ENCODE measurements at places on chromosomes 5 and 9.

GRCh38 chr5:135384898-135385297 lies 14.1 kb downstream of the MACROH2A1 start:
- no peak for DNase-seq

DNA sequence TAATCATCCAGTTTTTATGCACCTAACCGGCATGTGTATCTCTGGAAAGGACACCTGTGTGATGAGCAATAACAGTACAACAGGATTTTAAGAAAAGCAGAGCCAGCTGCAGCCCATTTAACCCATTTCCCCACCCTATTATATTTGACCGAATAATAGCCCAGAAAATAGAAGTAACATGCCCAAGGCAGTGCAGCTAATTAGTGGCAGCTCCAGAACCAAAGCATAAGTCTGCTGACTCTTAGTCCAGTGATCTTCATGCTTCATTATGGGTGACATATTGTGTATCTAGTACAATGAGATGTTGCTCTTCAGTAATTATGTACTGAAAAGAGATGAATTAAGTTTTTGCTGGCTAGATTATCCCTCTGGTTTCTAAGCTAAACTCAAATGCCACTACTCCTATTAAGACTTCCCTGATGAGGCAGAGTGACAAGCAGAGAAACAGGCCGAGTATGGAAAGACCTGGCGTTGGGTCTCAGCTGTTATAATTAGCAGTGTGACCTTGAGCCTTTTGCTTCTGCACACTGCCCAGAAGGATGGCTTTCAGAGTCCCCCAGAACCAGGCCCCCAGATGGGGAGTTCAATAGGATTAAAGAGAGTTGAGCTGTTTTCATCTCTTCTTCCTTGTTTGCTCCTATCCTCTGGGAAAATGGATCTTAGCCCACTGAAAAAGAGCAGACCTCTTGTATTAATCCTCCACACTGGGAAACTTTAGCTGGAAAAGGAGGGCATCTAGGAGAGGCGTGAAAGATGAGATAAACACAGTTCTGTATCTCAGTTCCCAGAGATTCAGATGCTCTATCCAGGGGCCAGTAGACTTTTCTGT lies 10.8 kb upstream of the C1QTNF3 start:
- DNase-seq, result no peak

GRCh38 chr5:111999286-111999685 lies 242.3 kb upstream of the NREP start:
- DNase-seq, result no peak

- DNase-seq, result peak; percentile 43
Observed at GRCh38 chr9:89605465-89606048, 745 bp downstream of the GADD45G start.

GRCh38 chr5:112919972-112920371 lies 2.1 kb downstream of the REEP5 start:
- DNase-seq, result no peak

DNA sequence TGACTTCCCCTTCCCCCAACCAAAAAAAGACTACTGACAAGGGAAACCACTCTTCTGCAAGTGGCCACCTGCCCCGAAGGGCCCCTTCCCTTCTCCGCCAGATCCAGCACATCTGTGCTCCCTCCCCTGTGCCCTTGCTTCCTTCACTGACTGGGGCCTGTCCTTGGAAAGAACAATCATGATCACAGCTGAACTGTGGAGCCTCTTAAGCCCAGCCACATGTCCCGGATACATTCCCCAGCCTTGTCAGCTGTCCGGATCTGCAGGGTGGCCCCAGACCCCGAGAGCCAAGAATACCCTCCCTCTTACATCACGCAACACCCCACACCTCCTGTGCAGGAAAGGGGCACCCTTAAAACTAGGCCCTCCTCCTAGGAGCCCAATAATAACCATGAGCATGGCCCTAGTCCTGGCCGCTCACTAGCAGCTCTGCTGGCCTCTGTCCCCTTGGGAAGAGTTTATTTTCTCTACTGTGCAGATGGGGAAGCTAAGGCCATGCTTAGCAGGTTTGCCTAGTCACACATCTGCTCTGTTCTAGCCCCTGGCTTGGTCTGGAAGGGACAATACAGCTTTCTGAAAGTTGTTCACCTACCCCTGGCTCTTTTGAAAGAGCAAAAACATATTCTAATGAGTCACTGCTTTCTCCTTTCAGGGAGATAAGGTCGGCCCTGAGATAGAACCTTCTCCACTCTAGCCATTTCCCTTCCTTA lies 3.8 kb downstream of the SPRY4 start:
- DNase-seq, result no peak

GRCh38 chr9:15606643-15607472 lies 54.0 kb downstream of the CCDC171 start:
- DNase-seq, result no peak

DNA sequence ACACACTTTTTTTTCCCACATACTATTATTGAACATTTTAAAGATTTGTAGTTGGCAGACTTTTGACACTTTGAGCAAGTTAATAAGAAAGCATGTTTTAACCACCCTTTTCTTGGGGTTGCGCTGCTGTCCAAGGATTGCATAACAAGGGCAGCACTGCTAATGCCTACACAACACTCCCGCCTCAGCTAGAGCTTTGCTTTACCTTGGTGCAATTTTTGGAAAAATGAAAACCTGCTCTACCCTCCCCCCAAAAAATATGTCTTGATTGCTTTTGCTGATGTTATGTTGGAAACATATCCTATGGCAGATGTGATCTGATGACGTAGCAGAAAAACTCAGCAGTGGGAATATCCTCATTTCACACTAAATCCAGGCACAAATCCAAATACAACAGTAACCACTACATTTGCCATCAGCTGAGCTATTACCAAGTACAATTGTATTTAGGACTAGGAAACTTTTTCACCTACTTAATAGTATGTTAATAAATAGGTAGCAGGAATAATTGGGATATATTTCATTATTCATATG lies 51.5 kb downstream of the UBE2R2 start:
- no peak for DNase-seq

GRCh38 chr9:121545875-121546423 lies 46.3 kb upstream of the GGTA1 start:
- peak; percentile 60 for DNase-seq

DNA sequence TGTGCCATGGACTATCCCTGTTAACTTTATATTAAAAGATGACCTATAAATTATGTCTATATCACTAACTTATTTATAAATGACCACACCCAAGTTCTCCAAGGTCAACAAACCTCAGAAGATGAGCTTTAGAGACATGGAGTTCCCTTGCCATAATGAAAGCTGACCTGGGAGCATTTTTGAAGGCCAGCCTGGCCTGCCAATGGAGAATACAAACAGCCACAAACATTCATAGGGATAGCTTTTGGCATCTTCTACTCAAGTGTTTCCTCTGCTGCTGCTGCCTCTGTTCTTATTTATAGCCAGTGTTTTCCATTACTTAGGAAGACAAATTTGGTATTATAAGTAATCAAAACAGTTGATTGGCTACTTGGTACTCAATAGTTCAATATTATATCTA lies 117.3 kb upstream of the ADAMTS19 start:
- no peak for DNase-seq

DNA sequence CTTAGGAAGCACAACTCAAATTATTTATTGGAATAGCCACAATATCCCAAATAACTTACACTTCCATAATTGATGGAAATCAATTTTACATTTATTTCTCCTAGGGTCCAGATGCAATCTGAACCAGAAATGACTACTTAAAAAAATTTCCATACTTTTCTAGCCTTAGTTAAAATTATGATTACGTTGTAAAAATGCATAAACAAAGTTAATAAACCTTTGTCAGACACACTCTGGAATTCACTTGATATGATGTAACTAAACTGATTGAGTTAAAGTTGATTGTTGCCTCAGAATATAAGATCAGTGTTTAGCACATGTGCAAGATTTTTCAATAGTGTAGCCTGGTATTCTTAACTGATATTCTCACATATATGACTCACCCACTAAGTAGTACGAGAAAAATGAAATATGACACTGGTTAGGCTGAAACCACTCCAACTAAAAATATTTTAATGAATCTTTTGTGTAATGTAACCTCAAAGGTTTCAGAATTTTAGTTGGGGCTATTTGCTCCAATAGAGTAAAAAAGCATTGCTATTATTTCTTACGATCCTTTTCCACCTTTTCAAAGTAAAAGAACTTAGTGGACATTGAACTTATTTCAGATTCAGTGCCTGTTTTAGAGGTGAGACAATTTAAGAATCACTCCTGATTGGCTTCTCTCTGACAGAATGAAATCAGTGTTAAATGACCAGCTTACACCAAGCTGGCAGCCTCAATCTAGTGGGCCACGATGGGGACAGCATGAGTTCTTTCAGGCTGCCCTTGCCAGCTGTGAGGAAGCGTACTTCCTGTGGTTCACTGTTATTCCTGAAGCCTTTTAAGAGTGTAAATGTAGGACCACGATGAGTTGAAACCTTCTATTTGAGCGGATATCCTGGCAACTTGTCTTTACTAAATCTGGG lies 277.2 kb upstream of the CDH9 start:
- DNase-seq, result no peak

GRCh38 chr5:95084757-95085156 lies 200.1 kb downstream of the MCTP1 start:
- DNase-seq, result no peak

DNA sequence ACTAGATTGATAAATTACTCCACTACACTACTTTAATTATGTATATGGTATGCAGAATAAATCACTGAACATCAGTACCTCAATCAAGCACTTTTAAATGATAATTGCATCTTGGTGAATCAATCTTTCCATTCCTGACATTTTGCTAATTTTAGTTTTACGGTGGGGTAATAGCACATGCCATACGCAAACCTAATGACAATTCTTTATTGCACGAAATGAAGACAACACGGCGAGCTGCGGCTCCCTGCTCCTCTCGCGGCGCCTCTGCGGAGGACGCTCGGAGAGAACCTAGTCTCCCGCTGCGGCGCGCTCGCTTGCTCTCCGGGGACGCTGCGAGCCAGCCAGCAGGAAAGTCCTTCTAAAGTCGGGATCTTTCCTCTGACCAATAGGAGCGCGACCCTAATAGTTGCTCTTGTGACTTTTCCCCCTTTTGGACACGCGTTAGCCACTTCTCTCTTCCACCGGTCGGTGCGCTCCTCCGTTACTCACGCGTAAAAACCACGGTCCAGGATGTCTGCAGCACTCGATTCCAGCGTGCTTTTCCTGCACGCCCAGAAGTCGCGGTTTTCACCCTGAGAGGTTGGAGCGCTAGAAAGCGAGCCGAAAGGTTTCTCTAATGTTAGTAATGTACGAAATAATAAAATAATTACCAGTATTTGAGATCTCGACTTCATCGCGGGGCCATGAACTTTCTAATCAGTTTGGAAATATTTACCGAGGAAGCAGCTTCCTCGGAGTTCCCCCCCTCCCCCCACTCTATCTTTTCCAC lies 1.0 kb upstream of the MEF2C start:
- no peak for DNase-seq

DNA sequence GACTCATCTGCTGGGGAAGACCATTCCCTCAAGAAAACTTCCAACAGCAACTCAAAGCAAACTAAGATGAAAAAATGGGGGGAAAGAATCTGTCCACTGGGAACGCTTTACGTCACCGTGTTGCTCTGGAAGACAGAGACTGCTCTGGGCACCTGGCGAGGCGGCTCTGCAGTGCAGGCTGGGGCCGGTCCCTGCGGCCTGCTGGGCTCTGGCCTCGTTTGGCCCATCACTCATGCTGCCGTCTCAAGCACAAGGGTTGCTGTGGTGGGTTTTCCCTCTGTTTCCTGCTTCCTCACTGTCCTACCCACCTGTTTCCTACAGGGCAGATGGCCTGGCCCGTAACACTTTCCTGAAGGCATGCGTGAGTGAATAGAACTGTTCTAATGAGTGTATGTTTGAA lies 92.9 kb upstream of the OTULINL start:
- DNase-seq, result no peak

GRCh38 chr5:66993448-66993847 lies 203.2 kb downstream of the CD180 start:
- DNase-seq, result no peak

- no peak for DNase-seq
Observed at GRCh38 chr9:31347082-31347617, 1037.3 kb upstream of the ACO1 start.

DNA sequence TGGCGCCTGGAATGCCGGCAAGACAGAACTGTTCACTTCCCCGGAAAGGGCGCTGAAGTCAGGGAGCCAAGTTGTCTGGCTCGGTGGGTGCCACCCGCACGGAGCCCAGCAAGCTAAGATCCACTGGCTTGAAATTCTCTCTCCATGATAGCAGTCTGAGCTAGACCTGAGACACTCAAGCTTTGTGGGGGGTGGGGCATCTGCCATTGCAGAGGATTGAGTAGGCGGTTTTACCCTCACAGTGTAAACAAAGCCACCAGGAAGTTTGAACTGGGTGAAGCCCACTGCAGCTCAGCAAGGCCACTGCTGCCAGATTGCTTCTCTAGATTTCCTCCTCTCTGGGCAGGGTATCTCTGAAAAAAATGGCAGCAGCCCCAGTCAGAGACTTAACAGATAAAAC lies 277.4 kb downstream of the SLCO4C1 start:
- DNase-seq, result no peak

- no peak for DNase-seq
Observed at GRCh38 chr9:122453677-122454135, 24.0 kb downstream of the OR1J1 start.

- DNase-seq, result no peak
Observed at GRCh38 chr9:37645903-37646506, 4.7 kb upstream of the FRMPD1 start.

GRCh38 chr9:35142037-35142436 lies 19.8 kb upstream of the UNC13B start:
- DNase-seq, result no peak

DNA sequence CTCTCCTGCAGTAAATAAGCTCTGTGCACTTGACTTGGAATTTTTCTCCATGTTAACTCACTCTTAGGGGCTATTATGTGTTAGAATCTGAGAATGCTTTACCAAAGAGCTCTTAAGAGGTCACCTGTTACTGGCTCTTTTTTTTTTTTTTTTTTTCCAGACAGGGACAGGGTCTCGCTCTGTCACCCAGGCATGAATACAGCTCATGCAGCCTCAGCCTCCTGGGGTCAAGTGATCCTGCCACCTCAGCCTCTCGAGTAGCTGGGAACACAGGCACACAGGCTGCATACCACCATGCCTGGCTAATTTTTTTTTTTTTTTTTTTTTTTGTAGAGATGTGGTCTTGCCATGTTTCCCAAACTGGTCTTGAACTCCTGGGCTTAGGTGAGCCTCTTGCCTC lies 22.1 kb downstream of the HMGXB3 start:
- no peak for DNase-seq

- DNase-seq, result no peak
Observed at GRCh38 chr5:37714756-37715155, 125.1 kb downstream of the GDNF start.
